Stimulated activated CD4-positive, alpha-beta T cell treated with anti-CD3 and anti-CD28 coated beads, Interleukin-2, amount 100 ng/mL, for 48 hours (primary cell): ENCODE measurements at places on chromosomes 12 and 14.

DNA sequence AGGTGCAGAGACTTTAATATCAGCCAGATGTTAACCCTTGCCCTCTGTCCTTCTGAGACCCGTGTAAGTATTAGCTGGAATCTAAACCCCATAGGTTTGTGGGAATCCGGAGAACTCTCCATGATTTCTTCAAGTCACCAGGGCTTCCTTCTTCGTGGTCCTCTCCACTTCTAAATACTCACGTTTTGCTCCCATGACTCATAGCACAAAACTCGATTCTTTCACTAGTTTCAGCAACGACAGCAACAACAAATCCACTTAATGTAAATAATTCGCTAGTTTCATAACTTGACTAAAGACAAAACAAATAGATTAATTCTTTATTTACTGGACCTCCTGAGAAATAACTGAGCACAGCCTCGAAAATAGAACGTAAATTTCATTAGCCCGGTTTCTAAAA lies 4.4 kb upstream of the CLEC2A start:
- no peak for DNase-seq

DNA sequence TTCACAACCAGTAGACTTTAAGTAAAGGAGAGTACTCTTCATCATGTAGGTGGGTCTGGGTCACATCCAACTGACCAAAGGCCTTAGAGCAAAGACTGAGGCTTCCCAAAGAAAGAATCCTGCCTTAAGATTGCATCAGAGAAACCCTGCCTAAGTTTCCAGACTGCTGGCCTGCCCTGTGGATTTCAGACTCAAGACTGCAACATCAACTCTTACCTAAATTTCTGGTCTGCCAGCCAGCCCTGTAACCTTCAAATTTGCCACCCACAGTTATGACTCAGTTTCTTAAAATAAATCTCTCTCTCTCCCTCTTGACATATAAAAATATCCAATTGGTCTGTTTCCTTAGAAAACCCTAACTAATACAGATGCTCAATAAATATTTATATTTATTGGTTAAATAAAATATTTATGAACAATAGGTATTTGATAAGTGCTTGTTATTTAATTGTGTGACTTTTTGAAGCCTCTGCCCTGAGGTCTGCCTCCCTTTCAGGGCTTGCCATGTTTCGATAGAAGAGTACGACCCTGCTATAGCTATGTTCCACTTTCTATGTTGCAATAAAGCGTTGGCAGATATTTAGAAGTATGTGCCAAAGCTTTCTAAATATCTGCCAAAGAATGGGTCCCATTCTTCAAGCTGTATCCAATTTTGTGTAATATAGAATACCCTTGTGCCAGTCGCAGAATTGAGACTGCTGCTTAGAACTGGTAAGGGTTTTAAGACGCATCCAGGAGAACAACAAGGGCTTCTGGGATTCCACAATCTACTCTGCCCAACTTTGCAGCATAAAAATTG lies 65.7 kb downstream of the TMEM30B start:
- DNase-seq: no peak

GRCh38 chr14:55448141-55448614 lies 7.8 kb upstream of the TBPL2 start:
- peak; percentile 15 for DNase-seq

DNA sequence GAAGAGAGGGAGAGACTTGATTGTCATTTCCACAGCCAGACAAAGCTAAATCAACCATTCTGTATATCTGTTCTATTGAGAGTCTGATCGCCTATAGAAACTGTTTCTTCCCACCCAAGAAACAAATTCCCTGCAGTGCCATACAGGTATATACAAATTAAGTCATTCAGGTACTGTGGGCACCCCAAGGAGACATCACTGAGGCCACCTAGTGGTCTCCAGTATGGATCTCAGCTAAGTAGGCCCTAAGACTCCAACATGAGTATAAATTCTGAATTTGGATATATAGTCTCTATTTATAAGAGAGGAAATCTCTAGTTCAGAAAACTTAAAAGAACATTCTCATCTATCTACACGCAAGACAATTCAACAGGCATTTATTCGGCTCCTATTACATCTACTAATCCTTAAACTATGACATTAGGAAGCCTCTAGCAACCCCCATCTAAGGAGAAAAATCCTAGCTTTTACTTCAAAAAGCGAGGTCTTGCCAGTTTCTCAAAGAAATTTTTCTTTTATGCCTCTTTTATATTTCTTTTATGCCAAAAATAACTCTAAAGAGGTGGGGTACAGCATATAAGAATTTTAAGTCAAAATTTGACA lies 62.6 kb downstream of the DCAF5 start:
- peak; percentile 2 for DNase-seq
